Hematopoietic multipotent progenitor cell treated with erythropoietin and hydrocortisone succinate and interleukin-3 and kit ligand, for 6 days (in vitro differentiated cells): ENCODE measurements at places on chromosomes 7 and 10.

DNA sequence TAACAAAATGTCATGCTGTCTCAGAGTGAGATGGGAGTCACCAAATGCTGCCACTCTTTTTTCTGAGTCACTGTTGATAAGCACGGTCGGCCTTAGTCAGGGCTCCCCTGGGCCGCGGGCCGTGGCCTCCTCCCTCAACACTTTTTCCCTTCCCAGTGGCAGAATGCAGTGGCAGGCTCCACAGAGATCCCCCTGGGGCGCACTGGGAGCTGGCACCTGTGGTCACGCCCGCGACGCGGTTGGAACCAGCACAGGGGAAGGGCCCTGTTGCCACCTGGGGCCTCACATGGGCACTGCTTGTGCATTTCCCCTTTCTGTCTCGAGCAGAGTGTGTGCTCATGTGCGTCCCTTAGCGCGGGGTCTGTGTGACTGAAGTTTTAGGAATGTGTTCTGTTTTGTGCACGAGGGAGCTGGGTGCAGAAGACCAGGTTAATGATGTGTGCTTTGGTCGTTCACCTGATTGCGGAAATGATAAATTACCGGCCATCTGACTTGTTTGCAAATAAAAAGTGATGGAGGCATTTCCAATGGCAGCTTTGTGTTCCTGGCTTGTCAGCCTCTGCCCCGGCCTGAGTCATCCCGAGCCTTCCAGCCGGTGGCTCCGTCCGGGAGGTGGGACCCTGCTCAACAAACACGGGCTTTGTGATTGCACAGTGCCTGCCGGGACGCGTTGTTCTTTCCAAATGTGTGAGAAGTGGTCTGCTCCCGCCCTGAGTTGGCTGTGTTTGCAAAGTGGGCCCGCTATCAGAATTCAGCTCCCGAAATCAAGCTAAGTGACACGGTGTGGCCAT, 100.7 kb downstream of the NKX6-2 start:
- DNase-seq = peak; percentile 71

- DNase-seq = no peak
Measured at GRCh38 chr7:21867226-21867625, 78.5 kb downstream of the CDCA7L start.

DNA sequence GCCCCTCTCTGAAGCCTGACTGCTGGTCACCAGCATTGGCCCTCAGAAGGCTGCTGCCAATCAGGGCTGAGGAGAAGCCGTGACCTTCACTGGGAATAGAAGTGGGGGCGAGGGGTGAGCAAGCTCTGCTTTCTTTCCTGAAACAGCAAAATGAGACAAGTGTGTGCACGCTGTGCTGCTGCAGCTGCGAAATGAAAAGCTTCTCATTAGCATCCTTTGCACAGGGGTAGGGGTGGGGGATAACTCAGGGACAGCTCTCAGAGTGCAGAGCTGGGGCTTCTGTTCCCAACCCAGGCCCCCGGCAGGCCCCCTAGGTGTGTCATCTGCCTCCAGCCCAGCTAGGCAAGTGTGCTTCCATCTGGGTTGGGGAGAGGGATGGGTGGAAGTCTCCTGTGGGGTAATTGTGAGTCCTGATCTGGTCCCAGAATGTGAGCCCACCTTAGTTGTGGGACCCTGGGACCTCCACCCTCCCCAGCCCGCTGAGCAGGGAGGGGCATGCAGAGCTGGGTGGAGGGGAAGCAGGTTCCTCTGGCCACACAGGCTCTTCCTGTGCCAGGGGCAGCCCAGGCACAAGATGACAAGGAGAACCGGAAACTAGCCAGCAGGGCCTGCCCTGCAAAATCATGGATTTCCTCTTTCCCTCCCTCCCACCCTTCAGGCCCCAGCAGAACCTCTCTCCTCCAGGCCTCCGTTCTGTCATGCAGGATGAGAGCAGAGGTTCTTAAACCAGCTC, 22.2 kb downstream of the ZNF467 start:
- no peak for DNase-seq

GRCh38 chr10:31136930-31137885, 105.5 kb upstream of the ZNF438 start:
- DNase-seq = peak; percentile 75

DNA sequence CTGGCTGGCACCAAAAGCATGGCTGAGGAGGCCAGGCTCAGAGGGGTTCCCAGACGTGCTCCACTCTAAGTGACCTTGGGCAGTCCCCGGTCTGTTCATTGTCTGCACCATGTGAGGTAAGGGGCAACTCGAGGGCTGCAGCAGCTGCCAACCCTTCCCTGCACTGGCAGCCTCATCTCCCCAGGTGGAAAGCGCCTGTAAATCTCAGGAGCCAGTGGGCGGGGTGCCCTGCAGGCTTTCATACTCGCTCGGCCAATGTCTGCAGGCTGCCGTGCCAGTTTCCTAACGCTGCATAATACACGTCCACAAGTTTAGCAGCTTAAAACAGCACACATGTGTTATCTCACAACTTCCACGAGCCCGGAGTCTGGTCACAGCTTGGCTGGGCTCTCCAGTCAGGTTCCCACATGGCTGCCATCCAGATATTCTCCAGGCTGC, 12.6 kb upstream of the GDF10 start:
- no peak for DNase-seq

DNA sequence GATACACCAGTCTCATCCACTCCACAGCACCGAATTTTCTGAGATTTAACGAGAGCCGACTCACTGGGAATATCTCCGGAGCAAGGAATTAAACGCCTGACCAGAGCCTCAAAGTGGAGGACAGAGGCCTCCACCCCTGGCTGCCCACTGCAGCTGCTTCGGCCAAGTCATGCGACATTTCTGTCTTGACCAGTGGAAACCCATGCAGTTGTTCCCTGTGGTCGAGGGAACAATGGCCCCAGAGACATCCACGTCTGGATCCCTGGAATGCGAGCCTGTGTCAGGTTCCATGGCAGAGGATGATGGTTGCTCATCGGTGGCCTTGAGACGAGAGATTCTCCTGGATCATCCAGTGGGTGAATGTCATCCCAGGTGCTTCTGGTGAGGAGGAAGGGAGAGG, 65.7 kb upstream of the INSIG1 start:
- no peak for DNase-seq

- no peak for DNase-seq
Measured at GRCh38 chr7:30617359-30617758, 22.7 kb downstream of the GARS1 start.

GRCh38 chr7:22447008-22447407, 53.0 kb downstream of the STEAP1B start:
- no peak for DNase-seq

GRCh38 chr10:87094373-87095235, at the start of the genes GLUD1 and SHLD2:
TSS of gene GLUD1 (minus strand) at chr10:87094843. CDS start at chr10:87094769, 74 bp downstream.
TSS of gene SHLD2 (plus strand) at chr10:87095206. CDS start at chr10:87151355, 56,149 bp downstream.
- peak; percentile 94 for DNase-seq

DNA sequence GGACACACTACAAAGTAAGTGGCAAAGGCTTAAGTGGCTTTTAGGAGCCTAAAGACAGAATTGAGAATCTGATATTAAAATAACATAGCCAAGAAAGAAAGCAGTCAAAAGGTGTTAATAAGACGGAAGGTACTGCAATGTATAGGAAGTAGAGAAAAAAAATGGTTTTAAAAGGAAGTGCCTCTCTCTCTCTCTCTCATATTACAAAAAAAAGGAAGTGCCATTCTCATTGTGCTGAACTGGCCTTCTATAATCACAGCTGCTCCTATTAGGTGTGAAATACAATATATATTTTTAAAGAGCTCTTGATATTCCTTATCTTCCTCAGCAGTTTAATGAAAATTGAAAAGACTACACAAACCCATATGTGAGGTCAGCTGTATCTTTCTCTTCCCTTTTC, 199.4 kb upstream of the NPVF start:
- DNase-seq = peak; percentile 8

DNA sequence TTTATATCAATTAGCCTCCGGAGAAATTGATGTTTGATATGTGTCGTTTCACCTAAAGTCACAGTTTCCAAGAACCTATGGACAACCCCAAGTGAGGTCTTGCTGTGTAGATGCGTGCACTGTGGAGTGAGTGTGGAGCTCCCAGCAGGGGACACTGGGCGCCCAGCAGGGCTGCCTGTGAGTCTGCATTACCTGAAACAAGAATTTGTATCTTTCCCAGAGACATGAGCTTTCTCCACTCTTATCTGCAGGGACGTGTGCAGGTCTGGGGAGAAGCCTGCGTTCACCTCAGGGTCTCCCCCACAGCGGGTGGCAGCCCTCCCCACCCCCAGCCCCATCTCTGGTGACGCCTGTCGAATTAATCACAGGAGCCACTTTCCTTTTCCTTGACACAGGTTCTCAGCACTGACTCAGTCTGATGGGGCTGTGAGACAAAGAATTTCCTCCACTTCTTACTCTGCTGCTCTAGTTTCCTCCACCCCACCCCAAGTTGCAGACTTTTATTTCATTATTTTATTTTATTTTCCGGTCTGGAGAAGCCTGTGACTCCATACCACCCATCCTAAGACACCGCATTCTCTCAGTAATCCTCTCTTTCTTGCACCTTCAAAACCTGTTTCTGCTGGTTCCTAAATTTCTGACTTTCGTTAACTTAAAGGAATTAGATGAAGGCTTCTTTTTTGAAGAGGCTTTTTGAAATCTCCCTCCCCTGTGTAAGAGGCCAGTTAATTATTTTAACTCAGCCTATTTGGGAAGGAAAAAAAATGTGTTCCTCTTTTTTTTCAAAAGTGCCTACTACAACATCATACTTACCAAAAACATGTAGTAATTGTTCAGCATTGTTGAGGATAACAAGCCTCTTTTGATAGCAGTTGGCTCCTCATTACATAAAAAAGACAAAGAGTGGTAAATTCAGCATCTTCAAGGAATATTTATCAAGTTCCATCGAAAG, 17.0 kb upstream of the INSIG1 start:
- DNase-seq = no peak

GRCh38 chr7:80151274-80151665, 16.6 kb downstream of the GNAI1 start:
- peak; percentile 63 for DNase-seq

DNA sequence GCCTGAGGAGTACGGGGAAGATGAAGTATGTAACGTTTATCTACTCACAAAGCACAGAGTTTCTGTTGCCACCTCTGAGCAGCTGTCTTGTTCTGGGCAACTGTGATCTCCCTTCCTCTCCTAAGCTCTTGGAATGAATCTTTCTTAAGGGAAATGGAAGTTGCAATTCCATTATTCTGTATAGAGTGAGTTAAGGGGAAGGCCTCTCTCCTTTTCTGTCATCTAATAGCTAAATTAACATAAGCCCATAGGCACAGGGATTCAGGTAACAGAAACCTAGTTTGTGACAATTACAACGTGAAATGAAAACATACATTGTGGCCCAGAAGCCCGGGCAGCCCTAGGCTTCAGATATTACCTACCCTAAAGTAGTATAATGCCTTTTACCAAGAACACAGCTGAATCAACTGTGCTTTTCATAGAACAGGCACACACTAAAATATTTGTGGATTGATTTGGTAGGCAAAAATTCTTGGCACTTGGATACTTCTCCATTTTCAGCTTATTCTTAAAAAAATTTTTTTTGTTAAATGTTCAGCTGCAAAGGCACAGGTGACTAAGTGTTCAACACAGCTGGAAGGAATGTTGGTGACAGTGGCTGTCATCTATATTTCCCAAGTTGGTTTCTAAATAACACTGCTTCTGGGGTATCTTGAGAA, 3.8 kb upstream of the PDCD4 start:
- DNase-seq = no peak

DNA sequence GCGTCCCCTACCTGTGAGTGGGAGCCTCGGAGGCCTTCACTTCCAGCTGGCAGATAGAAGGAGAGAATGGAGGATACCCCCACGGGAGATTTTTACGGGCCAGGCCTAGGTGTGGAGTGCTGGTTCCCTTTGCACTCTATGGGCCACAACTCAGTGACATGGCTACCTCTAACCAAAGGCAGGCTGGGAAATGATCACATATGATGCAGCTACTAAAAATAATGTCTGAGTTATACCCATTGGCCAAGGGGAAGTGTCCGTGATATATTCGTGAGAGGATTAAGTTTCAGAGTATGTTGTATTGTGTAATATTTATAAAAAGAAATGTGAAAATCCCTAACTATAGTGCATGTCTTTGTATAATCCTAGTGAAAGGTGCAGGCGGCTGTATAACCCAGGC, 13.5 kb upstream of the HIPK2 start:
- no peak for DNase-seq

- no peak for DNase-seq
Measured at GRCh38 chr7:131623154-131623553, 66.7 kb upstream of the PODXL start.

GRCh38 chr7:74454021-74454924, 567 bp downstream of the GTF2IRD1 start:
- DNase-seq = no peak

GRCh38 chr10:48543182-48543844, 61.6 kb downstream of the ARHGAP22 start:
- no peak for DNase-seq

- no peak for DNase-seq
Measured at GRCh38 chr7:135971366-135971725, 5.8 kb downstream of the MTPN start.

- DNase-seq = peak; percentile 94
Measured at GRCh38 chr7:129829737-129830631, 122.8 kb downstream of the UBE2H start.
